ENCODE measurements at places on chromosomes 6 and 20. TPM values are rescaled to one million over a fixed set of nuclear protein-coding genes. Genes with fewer than 3 reads are reported as not detected.

Gene ABHD16B
- not detected for total RNA-seq

Gene MEI4
- not detected for total RNA-seq

Gene CRISP3
- total RNA-seq, result not detected

Gene FNDC1
- total RNA-seq, result not detected

Gene ADGRB3
- total RNA-seq, result not detected

Gene CST4
- not detected for total RNA-seq

Gene RIMS1
- not detected for total RNA-seq

Gene OR2J3
- not detected for total RNA-seq

Gene ZNF337
- 15.1 TPM for total RNA-seq

Gene RNF217
- total RNA-seq, result 1.1 TPM

All from activated CD4-positive, alpha-beta T cell treated with anti-CD3 and anti-CD28 coated beads, Interleukin-2, amount 10 ng/mL, durations not matched to agents 7 days and 5 days (primary cell).